ENCODE measurements at places on chromosomes 4 and X. TPM values are rescaled to one million over a fixed set of nuclear protein-coding genes. Genes with fewer than 3 reads are reported as not detected.
A peak's percentile ranks its signal among the peaks of the same experiment; 100 is the strongest.

DNA sequence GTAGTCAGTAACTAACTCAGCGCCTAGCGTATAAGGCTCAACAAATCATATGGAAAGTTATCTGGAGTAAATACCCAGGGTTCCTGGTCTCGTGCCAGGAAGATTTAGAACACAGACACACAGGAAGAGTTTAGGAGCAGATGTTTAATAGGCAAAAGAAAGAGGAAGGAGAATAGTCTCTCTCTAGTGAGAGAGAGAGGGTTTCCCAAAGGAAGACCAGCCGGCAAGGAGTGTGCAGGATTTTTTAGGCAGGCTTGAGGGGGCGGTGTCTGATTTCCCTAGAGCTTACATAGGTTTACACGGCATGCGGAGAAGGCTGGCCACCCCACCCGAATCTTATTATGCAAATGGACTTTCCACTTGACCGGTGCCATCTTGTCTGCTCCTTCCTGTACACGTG, 284.0 kb upstream of the FRG1 start:
- no peak for DNase-seq

DNA sequence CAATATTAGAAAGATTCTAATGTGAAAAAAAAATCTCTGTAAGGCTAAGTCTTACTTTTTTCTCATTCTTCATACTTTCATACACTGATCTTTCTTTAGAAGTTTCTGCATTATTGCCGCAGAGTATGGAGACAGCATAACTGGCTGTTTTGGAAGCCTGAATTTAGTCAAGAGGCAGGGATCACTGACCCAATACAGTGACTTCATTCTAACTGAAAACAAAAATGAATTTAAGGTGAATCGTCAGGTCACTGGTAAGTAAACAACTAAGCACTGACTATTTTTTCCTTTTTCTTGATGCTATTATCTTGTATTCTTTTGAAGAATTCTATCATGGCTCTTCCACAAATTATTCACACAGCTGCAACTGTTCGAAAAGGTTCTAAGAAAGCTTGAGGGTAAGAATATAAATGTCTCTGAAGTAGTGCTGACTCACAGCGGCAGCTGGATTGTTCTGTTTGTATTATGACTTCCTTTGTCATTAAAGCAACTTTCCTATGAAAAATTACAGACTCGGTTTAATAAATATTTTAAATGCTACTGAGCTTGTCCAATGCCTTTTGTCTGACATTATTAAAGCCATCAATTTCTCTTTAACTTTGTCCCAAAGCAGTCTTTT, 609.3 kb downstream of the FSTL5 start:
- DNase-seq: no peak

- no peak for DNase-seq
Measured at GRCh38 chr4:79650794-79651431, 242.9 kb upstream of the GK2 start.

- DNase-seq: no peak
Measured at GRCh38 chr4:45120163-45120562, 393.8 kb upstream of the GNPDA2 start.

DNA sequence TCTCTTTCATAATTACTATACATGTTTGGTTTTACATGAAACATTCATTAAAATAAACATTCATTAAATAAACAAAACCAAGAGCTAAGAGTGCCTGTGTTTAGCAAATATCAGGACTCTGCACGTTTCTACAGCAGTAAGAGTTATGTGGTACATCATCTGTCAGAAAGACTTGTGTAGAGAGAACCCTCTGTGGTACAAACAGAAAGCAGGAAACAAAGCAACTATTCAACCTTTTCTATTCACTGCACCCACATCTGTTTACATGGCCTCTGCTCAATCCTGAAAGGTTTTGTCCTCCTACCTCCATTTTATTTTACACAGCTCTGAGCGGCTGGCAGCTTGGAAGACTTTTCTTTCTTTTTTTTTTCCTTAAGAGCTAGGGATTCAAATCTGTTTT, 90.7 kb upstream of the PCDH18 start:
- no peak for DNase-seq

GRCh38 chrX:14798805-14799397, 74.0 kb downstream of the FANCB start:
- DNase-seq: peak; percentile 17

DNA sequence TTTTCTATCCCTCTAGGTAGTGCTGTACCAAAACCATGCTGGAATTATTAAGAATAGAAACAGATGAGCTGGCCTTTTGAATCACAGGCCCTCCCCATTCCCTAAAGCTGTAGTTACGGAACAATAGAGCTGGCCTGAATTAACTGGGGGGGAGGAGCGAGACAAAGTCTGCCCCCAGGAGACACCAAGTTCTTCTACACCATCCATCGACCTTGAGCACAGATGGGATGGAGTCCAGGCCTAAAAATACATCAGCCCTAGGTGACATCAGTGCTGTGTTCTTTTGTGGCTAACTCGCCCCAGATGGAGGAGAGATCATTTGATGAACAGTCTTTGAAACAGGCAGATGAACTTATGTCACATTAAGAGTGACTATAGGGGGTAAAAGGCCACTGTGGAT, 49.6 kb downstream of the LHFPL1 start:
- DNase-seq: no peak

- DNase-seq: no peak
Measured at GRCh38 chr4:148716431-148717052, 274.3 kb upstream of the NR3C2 start.

DNA sequence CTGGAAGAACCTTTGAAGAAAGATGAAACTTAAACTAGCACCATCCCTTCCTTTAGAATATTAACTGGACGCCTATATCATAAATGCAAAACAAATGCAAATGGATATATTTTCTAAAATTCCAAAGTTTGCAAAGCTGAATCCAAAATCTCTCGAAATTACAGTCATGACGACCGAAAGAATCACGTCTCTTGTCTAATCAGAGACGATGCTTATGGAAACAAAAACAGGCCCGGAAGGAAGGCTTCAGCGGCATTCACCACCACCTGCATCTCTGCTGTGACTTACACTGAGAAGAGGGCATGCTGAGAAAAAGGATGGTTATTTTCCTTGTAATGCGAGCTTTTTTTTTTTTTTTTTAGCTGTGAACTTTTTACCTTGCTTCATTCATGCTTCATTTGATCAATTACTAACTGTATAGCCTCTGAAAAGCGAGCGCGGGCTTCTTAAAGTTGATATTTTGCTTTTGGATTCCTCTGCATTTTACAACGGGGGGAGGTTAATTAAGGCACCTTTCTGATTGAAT, 209.3 kb downstream of the SOWAHB start:
- no peak for DNase-seq

DNA sequence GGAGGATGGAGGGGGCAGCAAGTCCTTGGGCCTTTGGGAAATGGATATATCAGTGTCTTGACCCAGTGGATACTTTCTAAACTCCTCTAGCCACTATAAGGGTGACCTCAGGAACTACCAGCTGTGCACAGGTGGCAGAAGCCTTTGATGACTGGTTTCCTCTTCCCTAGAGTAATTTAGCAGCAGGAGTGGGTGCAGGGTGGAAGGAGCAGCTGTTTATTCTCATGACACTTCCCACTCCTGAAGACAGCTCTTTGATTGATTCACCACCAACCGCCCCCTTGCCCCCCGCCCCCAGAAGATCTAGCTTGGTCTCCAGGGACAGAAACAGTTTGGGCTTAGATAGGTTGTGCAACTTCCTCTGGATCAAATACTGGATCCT, 63.0 kb downstream of the GPC3 start:
- no peak for DNase-seq

DNA sequence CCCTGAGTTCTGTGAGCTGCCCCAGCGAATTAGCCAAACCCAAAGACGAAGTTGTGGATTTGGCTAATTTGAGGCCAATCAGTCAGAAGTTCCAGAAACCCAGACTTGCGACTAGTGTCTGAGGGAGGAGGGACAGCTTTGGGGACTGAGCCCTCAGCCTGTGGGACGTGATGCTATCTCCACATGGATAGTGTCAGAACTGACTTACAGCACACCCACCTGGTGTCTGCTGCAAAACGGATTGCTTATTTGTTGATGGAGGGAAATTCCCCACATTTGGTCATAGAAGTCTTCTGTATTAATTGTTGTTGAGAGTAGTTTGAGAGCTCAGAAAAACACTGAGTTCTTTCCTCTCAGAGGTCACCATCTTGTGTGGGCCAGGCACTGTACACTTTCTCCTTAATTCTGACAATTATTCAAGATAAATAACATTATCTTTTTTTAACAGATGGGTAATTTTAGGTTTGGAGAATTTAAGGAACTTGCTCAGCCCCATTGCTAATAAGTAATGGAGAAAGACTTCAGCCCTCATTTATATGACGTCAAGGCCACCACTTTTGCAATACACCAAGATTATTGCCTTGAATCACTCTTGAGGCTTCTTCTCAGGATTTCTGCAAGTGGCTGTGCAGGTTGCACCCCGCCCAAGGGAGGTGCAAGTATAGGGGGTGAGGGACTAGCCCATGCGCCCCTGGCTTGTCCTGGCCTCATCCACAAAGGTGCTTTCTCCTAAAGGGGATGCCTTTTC, 16.7 kb downstream of the CLRN2 start:
- no peak for DNase-seq

KIT gene
- 0.22 TPM for total RNA-seq

DCLK2 gene
- 0.12 TPM for total RNA-seq

CXorf51B gene
- not detected for total RNA-seq

CLDN34 gene
- not detected for total RNA-seq

KCNE5 gene
- total RNA-seq: 0.26 TPM

ATOH1 gene
- not detected for total RNA-seq

GLRB gene
- not detected for total RNA-seq

OPN1MW2 gene
- total RNA-seq: not detected

FGB gene
- not detected for total RNA-seq

GAGE12F gene
- total RNA-seq: not detected

SSX1 gene
- not detected for total RNA-seq

Measured in activated T-cell treated with anti-CD3 and anti-CD28 coated beads, Interleukin-2, amount 50 U/mL, for 72 hours (primary cell).